CD4-positive, alpha-beta T cell treated with Interleukin-1 beta for 1 hour (primary cell): ENCODE measurements at places on chromosomes 7 and 10.
A peak's percentile ranks its signal among the peaks of the same experiment; 100 is the strongest.

GRCh38 chr10:47452495-47453140 lies 31.3 kb downstream of the ANXA8 start:
- no peak for DNase-seq

DNA sequence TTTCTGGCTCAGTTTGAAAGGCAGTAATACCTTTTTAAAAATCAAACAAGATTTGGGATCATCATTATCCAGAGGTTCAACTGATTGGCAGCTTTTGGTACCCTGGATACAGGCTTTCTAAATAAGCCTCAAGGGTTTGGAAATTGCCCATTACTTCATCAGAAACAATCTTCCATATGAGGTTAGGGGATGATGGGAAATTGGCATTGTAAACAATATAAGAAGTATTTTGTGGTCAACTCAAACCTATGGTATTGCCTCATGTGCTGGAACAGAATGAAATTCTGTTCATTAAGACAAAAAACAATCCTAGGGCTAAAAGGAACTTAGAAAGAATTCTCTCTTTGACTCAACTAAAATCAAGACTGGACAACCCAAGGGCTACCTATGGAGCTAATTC lies 92.6 kb upstream of the HECTD2 start:
- DNase-seq: no peak

- DNase-seq: no peak
Measured at GRCh38 chr10:68647672-68648341, 73.2 kb upstream of the CCAR1 start.

GRCh38 chr10:53140506-53140905 lies 367.9 kb upstream of the MBL2 start:
- no peak for DNase-seq

DNA sequence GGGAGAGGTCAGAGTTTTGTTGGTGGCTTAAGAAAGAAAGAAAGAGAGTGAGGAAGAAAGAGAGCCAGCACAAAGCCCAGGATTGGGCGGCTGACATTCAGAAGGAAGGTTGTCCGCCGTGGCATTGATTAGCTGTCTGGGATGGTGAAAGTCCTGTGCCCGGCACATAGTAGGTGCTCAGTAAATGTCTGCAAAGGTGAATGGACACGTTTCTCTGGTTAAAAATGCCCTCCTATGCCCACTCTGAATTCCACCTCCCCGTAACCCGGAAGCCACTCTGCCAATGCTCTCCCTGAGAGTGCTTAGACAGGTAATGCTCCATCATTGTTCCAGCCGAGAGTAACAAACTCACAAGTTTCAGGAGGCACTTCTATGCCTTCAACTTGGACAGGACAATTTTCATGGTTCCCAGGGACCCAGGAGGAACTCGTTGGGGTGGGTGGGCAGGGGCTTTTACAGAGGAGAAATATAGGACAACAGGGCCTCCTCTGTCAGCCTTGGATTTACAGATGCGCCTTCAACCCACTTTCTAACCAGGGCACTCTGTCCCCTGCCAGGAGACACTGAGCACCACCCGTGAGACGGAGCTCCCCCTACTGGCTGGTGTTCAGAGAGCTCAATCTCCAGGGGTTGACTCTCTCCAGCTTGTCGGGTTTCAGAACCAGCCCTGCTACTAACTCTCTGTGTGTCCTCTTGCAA lies 411.5 kb upstream of the ZMIZ1 start:
- DNase-seq: peak; percentile 47

DNA sequence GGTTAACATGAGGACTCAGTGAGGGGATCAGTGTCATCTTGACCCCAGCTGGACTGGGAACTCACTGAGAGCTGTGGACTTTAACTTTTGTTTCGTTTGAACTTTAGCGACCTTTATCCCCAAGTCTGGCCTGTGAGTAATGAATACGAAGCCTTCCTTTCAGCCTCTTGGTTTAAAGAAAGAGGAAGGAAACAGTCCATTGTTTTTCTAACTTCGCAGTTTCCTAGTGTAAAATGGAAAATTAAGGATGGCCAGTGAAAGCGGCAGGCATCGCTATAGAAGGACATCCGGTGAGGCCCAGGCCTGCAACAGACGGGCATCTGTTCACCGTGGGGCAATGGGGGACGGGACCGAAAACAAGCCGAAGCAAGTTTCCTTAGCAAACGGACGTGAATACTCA lies 44.1 kb upstream of the ADO start:
- no peak for DNase-seq

GRCh38 chr10:46999217-46999616 lies 88.0 kb downstream of the PTPN20 start:
- no peak for DNase-seq

DNA sequence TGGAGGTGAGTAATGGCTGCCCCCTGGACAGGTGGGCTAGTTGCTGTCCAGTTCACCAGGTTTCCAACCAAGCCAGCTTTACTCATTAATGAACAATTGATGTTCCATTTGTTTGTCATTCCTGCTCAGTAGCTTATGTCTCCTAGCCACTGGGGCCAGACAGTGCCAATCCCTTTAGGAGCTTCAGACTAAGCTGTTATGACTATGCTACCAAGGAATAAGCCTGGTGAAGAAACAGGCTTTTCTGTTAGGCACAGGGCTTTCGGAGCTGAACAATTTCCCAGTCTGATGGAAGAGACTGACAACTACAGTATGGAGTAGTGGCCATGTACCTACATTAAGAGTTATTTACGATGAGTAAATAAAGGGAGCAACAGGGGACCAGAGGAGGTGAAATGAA lies 2.1 kb upstream of the FMC1 start:
- no peak for DNase-seq

DNA sequence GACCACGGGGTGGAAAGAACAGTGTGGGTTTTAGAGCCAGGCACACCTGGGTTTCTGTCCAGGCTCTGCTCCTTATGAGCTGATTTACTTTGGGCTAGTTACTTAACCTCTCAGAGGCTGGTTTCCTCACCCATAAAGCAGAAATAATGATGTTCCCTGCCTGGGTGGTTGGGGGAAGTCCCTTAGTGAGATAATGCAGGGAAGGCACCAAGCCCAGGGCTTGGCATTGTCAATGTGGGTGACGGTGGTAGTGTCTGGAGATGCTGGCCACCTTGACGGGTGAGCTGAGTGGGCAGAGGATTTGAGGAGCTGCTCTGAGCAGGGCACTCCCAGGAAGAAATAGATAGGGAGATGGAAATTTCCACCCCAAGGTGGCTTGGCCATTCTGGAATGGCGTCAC lies 65.2 kb downstream of the SH2D4B start:
- no peak for DNase-seq

GRCh38 chr10:103592186-103593021 lies 98.9 kb downstream of the NEURL1 start:
- peak; percentile 23 for DNase-seq

DNA sequence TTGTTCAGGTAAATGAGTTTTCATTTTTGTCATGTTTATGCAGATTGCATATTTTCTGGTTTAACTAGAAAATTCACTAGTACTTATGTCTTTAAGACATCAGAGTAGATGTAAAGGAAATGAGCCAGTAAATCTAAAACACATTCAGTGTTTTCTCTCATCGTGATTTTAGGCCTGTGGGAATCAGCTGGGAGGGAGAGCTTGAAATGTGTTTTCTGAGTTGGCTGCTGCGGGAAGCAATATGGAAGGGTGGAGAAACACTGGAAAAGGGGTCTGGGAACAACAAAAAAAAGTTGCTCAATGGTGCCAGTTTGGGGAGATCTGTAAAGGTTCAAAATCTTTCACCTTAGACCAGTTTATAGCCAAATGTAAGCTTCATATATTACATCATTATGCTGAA lies 284.1 kb downstream of the POU6F2 start:
- DNase-seq: no peak

DNA sequence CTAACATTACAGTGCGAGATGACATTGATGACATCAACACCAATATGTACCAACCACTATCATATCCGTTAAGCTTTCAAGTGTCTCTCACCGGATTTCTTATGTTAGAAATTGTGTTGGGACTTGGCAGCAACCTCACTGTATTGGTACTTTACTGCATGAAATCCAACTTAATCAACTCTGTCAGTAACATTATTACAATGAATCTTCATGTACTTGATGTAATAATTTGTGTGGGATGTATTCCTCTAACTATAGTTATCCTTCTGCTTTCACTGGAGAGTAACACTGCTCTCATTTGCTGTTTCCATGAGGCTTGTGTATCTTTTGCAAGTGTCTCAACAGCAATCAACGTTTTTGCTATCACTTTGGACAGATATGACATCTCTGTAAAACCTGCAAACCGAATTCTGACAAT lies 4.3 kb downstream of the GPR22 start:
- DNase-seq: no peak

GRCh38 chr10:133474027-133474426 lies 20.3 kb downstream of the SCART1 start:
- DNase-seq: no peak

DNA sequence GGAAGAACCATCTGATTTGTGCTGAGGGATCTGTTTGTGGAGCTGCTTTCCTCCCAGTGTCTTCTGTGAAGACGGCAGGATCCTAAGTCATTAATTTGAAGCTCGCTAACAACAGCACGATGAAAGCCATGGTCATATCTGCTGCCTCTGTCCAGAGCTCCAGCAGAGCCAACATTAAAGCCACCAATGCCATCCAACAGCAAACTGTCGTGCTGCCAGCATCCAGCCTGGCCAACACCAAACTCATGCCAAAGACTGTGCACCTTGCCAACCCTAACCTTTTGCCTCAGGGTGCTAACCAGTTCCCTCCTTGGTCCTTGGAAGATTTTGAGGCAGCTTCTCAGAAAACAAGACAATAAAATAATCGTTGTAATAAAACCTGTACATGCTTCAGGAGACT lies 36.2 kb downstream of the HTR5A start:
- no peak for DNase-seq

DNA sequence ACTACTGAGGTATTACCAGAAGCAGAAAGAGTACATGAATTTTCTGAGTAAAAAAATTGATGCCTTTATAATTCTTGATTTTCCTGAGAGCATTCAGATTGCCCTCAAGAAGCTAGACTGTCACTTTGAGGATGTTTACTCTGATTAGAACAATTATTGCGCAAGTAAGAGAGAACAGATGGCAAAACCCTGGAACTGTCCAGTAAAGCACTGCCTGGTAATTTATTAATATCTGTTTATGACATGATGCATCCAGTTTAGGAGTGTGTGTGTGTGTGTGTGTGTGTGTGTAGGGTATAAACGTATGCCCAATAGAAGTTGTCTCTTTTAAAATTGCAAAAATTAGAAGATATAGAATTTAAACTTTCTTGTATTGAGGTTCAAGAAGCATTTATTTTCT lies 379.7 kb downstream of the PHTF2 start:
- no peak for DNase-seq

DNA sequence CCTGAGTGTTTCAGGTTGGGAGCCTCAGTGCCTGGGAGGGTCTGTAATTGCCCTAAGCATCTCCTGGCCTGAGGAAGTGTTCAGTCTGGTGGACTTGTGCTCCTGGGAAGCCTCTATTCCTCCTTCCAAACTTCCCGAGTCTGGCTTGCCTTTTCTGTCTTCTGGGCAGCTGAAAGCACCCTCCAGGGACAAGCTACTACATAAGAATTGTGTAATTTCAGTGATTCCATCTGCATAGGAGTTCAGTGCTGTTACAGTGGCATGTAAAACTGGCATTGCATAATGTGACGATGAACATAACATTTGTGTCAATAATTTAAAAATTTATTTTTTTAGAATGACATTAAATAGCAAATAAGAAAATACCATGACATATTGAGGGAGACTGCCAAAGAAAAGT lies 109.3 kb downstream of the AOAH start:
- no peak for DNase-seq

DNA sequence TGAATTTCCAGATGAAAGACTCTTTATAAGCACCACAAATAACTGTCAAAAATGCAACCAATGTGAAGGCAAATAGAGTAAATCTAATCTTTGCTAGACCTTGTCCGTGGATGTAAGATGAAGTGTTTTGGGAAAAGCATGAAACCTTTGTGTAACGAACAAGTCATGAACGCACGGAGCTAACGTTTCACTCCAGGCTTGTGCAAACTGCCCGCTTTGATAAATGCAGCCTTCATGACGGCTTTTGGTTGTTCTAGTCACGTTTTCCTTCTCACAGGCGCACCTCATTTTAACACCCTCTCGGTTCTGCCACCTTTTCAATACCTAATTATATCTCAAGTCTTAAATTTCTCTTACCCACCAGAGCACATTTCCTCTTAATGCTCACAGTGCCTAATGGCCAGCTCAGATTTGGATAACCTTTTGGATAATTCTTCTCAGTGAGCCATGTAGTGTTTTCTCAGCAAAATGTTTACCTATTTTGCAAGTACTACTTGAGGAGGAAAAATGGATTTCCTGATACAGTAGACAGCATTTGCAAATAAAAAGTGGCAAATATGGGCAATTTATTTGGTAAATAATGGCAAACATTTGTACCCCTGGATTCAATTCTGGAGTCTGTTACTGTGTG lies 63.2 kb downstream of the HECW1 start:
- no peak for DNase-seq

DNA sequence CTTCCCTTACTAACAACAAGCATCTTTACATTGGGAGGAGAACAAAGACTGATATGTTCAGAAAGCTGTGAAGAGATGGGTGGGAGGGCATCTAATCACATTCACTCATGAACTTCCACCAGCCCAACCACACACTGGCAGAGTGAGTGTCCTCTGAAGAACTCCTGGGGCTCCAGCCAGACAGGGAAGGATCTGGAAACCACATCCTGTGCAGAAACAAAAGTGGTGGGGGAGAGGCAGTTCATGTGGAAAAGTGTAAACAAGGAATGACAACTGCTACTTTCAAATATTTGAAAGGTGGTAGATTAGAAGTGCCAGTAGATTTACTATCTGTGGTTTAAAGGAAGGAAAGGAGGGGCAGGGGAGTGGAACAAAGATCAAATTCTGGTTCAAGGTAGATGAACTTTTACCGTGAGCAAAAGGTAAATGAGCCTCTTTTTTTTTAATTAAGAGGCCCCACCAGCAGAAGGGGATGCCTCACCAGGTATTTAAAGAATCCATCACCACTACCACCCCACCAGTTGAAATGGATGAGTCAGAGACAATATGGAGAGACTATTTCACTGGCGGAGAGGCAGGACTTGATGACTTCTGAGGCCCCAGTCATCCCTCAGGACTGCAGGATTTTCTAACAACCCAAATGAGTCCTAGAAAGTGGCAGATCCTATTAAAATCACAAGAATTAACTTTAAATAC lies 34.5 kb downstream of the GOT1 start:
- no peak for DNase-seq

DNA sequence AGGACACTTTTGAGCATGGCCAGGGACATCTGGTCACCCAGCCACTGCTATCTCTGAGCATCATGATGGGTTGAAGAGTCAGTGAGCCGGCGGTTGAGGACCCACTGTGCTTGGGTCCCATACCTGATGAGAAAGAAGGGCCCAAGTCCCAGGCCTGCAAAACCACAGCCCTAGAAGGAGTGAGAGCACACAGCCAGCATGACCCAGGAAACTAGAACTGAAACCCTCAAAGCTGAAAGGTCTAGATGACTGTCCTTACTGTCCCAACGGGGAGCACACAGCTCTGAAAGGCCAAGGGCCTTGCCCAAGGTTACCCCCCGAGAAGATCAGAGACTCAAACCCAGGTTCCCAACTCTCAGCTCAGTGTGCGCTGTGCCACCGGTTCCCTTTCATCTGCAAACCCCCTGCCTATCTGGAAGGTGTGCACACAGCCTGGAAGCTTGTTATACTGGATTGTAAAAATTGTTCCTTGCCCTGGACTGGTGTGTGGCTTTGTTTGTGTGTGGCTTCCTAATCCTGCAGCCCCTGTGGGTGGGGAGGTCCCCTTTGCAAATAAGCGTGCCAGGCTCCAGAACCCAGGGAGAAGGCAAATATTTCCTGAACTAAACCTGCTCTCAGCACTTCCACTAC lies 22.6 kb upstream of the PSAP start:
- no peak for DNase-seq
